Stimulated activated CD4-positive, alpha-beta T cell treated with anti-CD3 and anti-CD28 coated beads, TNF-alpha, amount 100 ng/mL, for 24 hours (primary cell): ENCODE measurements at places on chromosomes 2 and 18.

DNA sequence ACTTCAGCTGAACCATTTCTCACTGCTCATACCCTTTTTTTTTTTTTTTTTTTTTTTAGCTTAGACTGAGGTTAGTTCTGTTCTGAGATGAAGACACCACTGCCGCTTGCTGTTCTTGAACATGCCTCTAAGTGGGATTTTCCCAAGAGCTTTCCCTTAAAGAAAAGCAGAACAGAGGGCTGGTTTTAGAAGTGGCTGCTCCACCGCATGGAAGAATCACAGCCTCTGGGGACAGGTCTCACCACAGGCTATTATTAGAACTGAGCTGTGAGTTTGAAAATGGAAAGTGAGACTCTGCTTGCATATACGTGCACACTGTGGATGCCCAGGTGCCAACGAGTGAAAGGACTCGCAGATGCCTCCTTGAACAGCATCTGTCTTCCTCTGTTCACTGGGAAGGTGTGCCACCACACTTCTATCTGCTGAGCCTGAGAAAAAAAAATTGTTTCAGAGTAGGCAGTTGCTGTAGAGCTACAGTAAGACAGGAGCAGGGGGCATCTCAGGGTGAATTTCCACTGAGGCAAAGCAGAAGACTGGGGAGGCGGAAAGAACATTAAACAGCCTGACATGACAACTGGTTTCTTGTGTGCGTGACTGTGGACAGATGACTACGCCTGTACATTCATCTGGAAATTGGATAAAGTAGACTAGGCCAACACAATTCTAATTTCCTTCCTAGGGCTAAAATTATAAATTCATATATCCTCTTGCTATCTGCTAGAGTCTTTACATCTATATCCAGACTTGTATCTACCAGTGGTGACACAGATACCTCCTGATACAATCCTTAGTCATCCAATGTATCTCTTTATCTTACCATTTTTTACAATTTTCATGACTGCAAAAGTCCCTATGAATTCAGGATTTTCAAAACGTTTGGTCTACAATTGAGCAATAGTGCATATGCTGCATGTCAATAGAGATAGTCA is 1045.7 kb upstream of the CELF4 start:
- no peak for DNase-seq

DNA sequence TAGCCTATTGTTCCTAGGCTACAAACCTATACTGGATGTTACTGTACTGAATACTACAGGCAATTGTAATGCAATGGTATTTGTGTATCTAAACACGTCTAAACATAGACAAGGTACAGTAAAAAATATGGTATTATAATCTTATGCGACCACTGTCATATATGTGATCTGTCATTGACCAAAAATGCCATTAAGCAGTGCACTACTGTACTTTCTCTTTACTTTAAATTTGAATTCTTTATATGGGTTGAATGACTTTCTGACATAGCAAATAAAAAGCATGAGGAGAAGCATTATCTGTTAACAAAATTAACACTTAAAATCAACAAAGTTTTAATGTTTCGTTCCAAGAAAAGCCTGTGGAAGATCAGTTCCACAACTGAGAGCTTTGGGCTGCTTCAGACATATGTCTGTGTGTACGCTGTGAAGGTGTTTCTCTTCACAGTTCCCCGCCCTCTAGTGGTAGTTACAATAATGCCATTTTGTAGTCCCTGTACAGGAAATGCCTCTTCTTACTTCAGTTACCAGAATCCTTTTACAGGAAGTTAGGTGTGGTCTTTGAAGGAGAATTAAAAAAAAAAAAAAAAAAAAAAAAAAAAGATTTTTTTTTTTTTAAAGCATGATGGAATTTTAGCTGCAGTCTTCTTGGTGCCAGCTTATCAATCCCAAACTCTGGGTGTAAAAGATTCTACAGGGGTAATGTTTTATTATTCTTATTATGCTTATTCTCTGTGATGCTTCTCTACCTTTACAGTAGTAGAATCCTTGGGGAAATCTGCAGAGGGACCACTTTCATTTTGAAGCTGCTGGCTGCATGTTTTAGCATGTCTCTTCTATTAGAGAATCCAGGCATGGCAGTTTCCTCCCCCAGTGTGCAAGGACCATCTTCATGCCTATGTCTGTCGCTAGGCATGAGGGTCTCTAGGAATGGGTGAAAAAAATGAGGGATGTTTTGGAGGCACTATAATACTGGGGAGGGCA is 54.5 kb downstream of the SCN2A start:
- peak; percentile 26 for DNase-seq

GRCh38 chr18:683531-683930 is 26.1 kb downstream of the TYMS start:
- no peak for DNase-seq

DNA sequence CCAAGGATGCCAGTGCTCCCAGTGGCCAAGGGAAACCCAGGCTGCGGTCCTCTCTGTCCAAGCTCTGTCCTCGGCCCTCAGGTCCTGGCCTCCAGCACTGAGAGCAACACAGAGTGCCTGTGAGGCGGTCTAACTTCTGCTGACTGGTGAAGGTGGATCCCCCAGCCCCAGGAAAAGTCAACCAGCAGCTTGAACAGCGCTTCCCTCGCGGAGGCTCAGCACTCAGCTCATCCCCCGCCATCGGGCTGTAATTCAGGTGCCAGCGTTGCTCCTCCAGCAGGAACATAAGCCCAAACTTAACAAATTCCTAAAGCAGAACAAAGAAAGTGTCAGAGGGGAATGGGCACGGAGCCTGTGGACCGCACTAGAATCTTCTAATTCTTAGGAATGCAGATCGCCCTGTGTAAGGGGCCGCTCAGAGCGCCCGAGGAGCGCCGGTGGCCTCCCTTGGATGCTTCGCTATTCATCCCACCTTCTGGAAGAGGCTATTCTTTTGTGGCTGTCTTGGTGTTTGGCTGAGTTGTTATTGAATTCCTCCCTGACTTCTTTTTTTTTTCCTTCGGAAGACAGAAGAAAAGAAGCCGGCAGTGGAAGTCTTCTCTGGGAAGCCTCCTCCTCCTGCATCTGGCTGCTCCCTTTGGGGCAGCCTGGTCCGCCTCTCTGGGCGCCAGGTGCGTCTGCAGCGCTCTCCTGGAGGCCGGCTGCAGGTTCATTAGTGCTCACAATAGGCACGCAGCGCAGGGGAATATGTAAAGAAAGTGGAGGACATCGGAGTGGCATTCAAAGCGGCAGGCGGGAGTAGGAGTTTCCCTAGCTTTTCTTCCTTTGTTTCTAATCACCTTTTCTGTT is 905.6 kb downstream of the TSN start:
- no peak for DNase-seq

GRCh38 chr2:120134263-120134662 is 88.9 kb downstream of the TMEM185B start:
- DNase-seq = no peak

- DNase-seq = no peak
These were observed 36.8 kb downstream of the COL4A4 start for GRCh38 chr2:227127201-227127600.

- DNase-seq = no peak
These were observed 75.5 kb downstream of the NPAS2 start for GRCh38 chr2:100895402-100895801.

GRCh38 chr2:148794558-148794957 is 80.5 kb upstream of the KIF5C start:
- DNase-seq = no peak

DNA sequence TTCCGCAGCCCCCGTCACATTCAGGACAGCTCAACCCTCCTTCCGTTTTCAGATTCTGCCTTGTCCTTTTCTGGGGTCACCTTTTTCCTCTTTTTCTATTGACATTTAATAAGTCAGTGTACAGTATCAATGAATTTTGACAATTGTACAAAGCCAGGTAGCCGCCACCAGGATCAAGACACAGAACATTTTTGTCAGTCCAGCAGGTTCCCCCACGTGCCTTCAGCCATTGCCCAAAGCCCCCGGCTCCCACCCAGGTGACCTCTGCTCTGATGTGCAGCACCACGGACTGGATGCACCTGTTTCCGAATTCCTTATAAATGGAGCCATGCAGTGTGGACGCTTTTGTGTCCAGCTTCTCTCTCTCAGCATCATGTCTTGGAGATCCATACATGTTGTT is 30.0 kb downstream of the CROCC2 start:
- no peak for DNase-seq

DNA sequence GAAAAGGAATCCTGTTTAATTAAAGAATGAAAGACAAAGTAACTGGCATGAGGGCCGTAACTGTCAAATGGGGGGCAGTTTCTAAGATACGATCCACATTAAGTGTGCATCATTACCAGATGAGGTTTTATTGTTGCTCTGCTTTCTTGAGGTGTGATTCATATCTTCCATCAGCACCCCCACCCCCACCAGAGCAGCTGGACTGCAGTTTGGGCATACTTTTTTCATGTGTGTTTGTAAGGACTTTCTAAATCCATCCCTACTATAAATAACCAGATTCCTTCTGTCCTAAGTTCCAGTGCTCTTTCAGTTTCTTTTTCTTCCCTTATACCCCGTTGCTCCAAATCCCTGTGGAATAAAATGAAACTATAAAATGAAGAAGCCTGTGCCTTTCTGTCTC is 142.1 kb downstream of the CDCA7 start:
- DNase-seq = no peak

GRCh38 chr2:201057715-201058248 is 13.7 kb downstream of the HYCC2 start:
- DNase-seq = no peak

GRCh38 chr2:127705391-127706065 is 4.2 kb downstream of the SFT2D3 start:
- DNase-seq = no peak

GRCh38 chr2:209648714-209649113 is 122.9 kb upstream of the UNC80 start:
- DNase-seq = no peak
